Neural crest cell (in vitro differentiated cells): ENCODE measurements at places on chromosomes 11 and 22.

DNA sequence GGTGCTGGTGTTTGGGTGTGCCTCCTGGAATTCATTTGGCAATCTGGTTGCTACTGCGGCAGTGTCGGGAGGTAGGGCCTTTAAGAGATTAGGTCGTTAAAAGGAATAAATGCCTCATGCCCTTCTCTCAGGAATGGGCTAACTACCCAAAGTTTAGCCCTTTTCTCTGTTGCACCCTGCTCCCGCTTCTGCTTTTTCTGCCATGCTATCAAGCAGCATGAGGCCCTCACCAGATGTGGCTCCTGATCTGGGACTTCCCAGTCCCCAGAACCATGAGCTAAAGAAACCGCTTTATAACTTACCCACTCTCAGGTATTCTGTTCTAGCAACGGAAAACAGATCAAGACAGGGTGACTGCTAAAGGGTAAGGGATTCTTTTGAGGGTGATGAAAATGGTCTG, 6.3 kb downstream of the EIF3D start:
- DNase-seq, result no peak

DNA sequence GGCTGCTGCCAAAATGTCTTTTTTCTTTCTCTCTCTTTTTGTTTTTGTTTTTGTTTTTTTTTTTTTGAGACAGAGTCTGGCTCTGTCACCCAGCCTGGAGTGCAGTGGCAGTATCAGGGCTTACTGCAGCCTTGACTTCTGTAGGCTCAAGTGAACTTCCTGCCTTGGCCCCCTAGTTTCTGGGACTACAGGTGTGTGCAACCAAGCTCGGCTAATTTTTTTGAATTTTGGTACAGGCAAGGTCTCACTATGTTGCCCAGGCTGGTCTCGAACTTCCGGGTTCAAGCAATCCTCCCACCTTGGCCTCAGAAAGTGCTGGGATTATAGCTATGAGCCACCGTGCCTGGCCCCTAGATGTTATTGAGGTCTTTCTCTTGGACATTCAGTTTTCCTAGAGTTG, 2.2 kb upstream of the DDX10 start:
- no peak for DNase-seq

DNA sequence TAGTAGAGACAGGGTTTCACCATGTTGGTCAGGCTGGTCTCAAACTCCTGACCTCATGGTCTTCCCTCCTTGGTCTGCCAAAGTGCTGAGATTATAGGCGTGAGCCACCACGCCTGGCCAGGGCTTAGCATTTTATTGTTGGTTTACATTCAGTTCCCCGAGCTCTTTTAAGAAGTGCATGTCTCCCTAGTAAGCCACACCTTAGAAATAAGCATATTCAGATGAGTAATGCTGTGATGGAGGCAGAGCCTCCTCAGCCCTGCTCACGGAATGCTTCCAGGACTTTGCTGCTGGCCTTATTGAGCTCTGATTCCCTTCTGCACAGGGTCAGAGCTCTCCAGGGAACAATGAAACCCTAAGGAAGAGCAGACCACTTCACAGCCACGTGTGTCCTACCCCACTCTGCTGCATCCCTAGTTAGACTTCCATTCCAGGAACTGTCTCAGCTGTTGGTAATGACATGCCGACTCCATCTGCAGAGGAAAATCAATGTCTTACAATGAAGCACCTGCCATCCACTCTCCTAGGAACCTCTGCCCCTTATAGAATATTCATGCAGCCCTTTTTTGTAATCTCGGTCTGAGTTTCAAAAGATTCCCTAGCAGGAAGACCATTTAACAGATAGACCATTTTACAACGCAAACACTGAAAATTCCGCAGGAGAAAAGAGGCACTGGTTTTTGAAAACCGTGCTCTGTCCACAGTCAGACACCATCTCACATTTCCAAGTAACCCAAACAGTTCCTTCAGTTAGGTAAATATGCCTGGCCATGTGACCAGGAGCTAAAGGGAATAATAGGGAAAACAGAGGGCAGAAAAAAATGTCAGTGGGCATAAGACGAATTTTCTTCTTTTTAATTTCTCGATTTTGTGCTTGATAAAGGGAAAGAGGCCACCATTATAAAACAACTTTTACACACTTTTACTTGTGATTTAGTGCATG, 1.7 kb upstream of the JAM3 start:
- no peak for DNase-seq

DNA sequence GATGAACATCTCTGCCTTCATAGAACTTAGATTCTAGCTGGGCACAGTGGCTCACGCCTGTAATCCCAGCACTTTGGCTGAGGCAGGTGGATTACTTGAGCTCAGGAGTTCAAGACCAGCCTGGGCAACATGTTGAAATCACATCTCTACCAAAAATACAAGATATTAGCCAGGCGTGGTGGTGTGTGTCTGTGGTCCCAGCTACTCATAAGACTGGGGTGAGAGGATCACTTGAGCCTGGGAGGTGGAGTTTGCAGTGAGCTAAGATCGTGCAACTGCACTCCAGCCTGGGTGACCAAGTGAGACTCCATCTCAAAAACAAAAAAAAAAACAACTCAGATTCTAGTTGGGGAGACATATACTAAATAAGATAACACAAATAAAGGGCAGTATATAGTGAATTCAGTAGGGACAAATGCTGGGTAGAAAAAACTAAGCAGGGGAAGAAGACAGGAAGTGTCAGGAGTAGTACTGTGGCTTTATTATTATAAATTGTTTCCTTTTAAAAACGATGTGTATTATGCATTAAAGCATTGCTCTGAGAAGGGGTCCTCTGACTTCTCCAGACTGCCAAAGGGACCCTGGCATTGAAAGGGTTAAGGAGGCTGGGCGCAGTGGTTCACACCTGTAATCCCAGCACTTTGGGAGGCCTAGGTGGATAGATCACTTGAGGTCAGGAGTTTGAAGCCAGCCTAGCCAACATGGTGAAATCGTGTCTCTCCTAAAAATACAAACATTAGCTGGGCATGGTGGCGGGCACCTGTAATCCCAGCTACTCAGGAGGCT, 46.7 kb downstream of the PACS1 start:
- no peak for DNase-seq

- DNase-seq, result no peak
Observed at GRCh38 chr11:123700772-123701171, 40.7 kb downstream of the ZNF202 start.

- DNase-seq, result no peak
Observed at GRCh38 chr11:18384157-18384641, 10.2 kb upstream of the LDHA start.

- DNase-seq, result no peak
Observed at GRCh38 chr11:66346476-66347424, 679 bp downstream of the B4GAT1 start.

DNA sequence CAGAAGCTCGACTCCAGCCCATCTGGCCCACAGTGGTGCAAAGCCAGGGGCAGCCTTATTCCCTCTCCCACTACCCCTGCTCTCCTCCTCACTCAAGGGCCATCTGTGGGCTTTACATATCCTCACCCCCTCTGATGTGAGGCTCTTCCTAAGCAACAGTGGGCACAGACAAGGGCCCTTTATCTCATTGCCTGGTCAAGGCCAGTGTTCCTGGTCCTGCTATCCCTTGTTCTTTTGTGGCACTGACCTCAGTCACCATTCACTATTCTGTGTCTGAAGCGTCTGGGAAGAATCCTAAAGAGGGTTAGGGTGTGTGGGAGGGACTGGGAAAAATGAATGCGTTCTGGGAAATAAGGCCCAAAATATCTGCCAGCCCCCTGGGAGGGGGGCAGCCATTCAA, 7.3 kb downstream of the DNAL4 start:
- DNase-seq, result no peak

DNA sequence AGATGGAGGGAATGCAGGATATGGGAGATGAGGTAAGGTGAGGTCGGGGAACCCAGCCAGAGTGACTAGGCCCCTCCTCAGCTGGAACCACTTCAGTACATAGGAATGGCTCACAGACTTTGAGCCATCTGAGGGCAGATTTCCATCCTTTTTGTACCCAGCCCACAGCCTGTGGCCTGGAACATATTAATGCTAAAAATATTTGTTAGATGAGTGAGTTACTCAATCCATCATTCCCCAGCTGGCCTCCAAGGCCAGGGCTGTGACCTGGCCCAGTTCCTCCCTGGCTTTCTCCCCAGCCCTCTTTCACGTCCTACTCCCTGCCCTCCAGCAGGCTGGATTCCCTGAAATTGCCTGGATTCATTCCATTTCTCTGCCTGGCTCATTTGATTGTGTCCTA, 57.2 kb upstream of the PRDM11 start:
- DNase-seq, result no peak

- no peak for DNase-seq
Observed at GRCh38 chr22:44051961-44052360, 27.9 kb downstream of the PARVB start.

DNA sequence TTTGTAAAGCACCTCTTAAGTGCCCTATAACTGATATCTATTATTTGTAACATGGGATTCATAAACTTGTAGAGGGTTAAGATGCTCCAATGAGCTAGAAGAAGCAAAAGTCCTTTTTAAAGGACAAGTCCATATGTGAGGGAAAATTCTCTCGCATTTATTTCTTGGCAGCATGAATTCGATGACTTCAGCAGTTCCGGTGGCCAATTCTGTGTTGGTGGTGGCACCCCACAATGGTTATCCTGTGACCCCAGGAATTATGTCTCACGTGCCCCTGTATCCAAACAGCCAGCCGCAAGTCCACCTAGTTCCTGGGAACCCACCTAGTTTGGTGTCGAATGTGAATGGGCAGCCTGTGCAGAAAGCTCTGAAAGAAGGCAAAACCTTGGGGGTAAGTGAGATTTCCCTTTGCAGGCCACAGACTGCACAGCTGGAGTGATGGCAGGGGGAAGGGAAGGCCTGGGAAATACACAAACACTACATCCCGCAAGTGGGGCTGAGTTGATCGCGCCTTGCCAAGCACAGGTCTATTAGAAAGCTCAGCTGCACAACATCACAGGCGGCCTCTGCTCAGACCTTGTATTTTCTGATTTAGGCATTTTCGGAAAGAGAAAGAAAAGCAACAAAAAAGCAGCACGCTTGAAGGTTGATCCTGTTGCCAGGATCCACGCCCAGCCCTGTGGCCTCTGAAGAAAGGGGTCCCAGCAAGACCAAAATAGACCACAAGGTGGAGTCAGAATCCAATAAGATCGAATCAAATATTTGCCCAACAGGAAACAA, 1.5 kb downstream of the MS4A8 start:
- DNase-seq, result peak; percentile 37

- DNase-seq, result no peak
Observed at GRCh38 chr11:107691000-107691750, 20.7 kb downstream of the SLN start.

DNA sequence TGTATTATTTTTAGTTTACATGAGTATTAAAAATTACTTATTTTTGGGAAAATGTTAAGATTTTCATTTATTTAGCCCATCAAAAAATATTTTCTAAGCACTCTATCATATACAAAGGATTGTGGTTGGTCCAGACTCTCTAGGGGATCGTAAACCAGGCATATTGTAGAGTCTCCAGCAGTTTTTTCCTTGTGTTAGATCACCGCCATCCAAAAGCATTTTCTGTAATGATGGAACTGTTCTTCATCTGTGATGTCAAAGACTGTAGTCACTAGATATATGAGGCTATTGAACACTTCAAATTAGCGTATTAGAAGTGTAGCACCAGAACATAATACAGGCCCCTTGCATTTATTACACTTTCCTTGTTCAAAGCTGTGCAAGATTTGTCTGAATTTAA, 154.9 kb downstream of the SBF2 start:
- no peak for DNase-seq

GRCh38 chr22:43007519-43008102, 7.3 kb downstream of the PACSIN2 start:
- DNase-seq, result no peak

- no peak for DNase-seq
Observed at GRCh38 chr11:66131937-66132632, 62.0 kb downstream of the PACS1 start.

DNA sequence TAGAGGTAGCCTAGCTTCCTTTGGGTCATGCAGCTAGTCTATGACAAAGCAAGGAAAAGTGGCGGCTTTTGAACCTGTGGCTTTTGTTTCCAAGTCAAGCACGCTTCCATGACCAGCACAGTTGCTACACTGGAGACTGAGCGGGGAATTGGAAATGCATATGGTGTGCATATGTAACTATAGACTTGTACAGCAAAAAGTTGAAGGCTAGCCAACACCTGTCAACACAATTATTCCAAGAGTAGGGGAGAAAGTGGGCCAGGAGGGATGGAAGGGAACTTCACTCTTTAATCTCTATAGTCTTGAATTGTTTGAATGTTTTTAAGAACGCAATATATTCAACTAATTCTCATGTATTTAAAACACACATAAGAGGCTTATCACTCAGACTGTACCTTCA, 218.5 kb upstream of the CADM1 start:
- no peak for DNase-seq

- DNase-seq, result no peak
Observed at GRCh38 chr11:114172871-114173444, 113.4 kb downstream of the ZBTB16 start.

DNA sequence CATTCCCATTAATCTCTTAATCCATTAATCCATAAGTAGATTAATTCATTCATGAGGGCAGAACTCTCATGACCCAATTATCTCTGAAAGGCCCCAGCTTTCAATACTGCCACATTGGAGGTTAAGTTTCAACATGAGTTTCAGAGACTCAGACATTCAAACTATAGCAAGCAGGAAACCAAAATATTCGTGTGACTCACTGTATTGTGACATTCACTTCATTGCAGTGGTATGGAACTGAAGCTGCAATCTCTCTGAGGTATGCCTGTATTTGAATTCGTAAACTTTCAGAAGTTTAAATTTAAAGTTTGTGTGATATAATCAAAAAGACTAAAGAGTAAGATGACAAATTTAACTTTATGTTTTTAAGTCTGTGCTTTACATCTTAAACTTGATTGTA, 2.9 kb upstream of the OR52J3 start:
- no peak for DNase-seq

DNA sequence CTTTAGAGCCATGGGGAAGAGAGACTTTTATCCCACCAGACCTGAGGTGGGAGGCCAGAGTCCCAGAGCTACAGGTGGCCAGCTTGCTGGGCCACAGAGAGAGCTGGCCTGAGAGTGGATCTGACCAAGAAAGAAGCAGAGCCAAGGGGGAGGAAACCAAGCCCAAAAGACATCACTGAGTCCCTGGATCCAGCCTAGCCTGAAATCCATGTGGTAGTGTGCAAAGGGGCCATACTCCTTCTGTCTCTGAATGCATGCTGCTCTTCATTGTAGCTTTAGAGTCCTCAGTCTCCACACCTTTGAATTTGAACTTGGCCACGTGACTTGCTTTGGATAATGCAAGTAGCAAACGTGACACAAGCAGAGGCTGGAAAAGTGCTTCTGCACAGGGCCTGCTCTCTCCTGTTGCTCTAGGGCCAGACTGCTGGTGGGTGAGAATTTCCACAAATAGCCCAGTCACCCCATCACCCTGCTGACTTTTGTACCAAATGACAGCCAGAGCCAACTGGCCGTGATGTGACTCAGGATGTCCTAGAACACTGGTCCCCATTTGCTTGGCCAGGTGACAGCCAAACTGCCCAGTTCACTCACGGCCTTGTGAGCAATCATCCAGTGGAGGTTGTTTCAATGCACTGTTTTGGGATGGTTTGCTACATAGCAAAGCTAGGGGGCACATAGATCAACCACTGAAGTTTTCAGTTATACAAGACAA, 93.6 kb downstream of the DHCR7 start:
- no peak for DNase-seq
